ENCODE measurements at places on chromosomes 5 and 9.

DNA sequence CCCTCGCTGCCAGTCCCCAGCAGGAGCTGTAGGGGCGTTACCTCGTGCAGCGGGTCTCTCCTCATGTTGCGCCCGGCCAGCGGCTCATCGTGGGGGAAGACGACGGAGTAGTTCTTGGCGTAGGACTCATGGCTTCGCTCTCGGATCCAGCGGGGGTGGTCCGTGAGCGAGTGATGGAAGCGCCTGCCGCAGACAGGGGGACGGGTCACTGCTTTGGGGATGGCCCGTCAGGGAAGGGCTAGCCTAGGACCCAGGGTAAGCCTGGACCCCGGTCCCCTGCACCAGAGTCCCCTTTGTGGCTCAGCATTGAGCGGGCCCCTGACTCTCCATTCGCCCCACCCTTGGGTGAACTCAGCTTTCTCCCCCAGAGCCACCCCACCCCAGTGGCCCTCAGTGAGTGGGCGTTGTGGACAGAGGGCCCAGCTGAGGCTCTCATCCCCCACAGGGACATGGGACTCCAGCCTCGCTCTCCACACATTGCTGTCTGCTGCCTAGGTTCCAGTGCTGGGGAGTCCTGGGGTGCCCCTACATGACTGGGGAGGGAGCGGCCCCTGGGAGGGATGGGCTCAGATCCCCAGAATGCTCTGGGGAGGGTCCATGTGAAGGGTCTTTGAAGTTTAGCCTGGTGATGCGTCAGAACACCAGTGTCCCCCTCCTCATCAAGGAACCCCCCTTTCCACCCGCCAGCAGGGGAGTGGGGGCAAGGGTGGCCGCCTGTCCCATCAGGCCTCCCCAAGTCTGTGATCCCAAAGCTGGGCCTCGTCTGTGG lies 29.7 kb downstream of the SARDH start:
- no peak for DNase-seq

DNA sequence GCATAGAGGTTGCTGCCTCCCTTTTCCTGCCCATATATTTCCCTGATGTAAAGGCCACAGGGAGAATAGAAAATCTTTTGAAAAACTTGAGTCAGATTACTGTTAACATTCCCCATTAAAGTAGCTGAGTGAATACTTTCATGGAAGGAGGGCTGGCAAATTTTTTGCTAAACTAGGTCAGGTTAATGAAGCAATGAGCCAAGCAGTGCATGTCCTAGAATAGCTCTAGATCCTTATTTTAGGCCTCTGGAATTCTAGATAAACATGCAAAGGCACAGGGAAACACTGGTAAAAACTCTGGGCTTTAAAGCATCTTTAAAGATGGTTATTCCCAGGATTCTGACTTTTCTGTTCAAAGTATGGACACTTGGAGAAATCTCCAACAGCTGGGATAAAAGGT lies 27.9 kb downstream of the TTC1 start:
- DNase-seq = no peak

GRCh38 chr5:138736293-138736692 lies 16.9 kb upstream of the CTNNA1 start:
- DNase-seq = no peak

GRCh38 chr5:112861638-112861985 lies 525 bp downstream of the SRP19 start:
- no peak for DNase-seq

DNA sequence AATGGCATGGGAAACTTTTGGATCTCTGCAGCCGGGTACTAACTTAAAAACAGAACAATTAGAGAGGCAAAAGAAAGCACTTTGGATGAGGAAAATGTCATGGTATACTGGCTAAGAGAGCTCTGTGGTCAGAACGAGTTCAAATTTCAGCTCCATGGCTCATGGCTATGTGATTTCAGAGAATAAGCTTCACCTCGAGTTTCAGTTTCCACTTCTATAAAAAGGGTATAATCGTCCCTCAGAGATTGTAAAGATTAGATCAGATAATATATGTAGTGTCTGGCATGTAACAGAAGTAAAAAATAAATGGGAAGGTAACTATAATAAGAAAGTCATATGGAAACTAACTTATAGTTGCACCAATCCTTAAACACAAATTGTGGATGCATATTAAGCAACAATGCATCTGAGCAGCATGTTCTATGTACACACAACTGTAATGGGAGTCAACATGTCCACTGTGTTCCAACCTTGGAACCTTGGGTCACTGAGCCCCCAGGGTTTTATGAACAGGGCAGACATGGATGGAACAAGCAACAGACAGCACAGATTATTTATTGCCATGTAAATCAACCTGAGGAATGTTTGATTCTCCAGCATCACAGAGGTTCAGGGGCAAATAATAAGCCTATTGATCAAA lies 145.4 kb downstream of the MAPKAP1 start:
- DNase-seq = no peak

GRCh38 chr5:143806579-143806978 lies 5.4 kb upstream of the HMHB1 start:
- DNase-seq = no peak

DNA sequence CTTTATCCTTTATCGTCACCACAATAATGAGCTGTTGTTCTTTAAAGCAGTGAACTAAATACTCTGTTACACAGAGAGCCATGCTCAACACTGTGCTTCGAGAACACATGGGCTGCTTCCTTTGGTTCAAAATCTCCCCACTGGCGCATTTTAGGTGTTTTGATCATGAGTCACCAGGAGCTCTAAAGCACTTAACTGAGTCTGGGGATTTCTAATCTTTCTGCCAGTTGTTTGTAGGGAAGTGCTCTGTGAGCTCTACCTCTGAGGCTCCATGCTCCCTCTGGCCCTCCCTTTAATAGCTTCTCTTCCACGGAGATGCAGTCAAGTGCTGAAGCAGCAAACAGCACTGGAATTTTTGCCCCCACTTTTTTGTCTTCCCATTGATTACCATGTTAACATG lies 17.0 kb downstream of the ERAP2 start:
- peak; percentile 69 for DNase-seq

GRCh38 chr5:138905541-138905940 lies 30.4 kb upstream of the LRRTM2 start:
- peak; percentile 29 for DNase-seq

DNA sequence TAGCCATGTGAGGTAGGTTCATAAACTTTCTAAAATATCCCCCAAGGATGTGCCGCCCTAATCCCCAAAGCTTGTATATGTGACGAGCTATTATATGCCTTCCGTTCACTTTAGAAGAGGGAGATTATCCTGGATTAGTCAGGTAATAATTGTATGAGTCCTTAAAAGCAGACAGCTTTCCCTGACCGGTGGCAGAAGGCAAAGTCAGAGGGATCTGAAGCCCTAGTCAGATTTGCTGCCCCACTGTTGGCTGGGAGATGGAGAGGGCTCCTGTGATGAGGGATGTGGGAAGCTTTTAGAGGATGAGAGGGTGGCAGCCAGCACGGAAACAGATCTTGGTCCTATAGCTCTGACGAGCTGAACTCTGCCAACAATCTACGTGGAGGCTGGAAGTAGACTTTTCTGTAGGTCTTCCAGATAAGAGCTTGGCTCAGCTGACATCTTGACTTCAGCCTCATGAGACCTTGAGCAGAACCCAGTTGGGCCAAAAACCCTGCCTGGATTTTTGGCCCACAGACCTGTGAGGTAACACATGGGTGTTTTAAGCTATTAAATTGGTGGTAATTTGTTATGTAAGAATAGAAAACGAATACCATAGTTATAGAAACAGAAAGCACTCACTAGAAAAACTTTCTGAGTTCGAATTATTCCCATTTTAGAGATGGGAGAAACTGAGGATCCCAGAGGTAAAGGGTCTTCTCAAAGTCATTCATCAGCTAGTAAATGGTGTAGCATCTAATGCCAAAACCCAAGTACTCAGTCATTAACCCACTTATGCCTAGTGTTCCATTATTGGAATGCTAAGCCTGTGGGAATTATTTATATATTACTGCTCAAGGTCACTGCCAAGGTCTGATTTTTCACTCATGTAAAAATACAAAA lies 48.9 kb downstream of the SH3PXD2B start:
- DNase-seq = no peak

GRCh38 chr5:133782736-133783135 lies 170.4 kb upstream of the FSTL4 start:
- no peak for DNase-seq

- DNase-seq = no peak
Measured at GRCh38 chr5:139671096-139671841, 23.1 kb downstream of the CXXC5 start.

DNA sequence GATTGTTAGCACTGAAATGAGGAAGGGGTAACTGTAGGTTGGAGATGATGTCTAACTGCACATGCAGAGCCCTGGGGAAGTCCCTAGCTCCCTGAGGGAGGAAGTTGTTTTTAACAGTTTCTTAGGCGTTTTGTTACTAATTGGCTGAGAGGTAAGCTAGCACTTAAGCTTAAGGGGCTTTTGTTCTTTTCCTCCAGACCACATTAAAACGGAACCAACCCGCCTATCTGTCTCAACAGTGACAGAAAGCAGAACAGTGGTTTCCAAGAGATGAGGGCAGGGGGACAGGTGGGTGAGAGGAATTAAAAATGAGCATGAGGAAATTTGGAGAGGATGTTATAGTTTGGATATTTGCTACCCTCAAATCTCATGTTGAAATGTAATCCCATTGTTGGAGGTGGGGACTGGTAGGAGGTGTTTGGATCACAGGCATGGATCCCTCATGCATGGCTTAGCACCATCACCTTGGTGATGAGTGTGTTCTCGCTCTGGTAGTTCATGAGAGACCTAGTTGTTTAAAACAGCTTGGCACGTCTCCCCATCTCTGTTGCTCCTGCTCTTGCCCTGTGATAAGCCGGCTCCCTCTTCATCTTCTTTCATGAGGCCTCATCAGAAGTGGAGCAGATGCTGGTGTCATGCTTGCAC lies 38.9 kb downstream of the LYRM7 start:
- DNase-seq = no peak

- DNase-seq = no peak
Measured at GRCh38 chr5:57448751-57449150, 33.9 kb downstream of the ACTBL2 start.

DNA sequence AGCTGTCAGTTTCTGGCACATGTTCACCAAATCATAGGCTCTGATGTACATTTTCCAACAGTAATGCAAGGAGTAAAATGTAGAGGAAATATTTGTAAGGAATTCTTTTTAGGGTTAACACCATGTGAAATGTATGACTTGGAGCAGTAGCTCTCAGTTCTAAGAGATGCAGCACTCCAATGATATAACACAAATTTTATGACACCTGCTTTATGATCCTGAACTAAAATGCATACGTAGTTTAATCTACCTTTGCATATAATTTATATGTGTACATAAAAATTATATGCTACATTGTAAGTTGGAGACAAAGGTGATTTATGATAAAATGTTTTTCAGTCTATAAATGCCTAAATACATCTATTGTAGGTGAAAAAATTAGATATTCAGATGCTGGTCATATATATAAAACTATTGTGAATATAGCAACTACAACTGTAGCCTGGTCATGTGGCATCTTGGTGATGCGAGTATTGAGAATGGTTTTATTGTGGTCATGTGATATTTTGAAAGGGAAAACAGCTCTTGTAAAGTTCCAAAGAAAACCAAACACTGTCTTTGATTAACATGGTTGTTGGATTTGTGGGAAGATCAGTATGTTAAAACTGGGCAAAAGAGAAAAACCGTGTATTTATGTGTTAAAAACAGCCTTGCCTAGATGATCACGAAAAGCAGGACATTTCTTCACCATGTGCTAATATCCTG lies 171.0 kb downstream of the TRIO start:
- DNase-seq = no peak

DNA sequence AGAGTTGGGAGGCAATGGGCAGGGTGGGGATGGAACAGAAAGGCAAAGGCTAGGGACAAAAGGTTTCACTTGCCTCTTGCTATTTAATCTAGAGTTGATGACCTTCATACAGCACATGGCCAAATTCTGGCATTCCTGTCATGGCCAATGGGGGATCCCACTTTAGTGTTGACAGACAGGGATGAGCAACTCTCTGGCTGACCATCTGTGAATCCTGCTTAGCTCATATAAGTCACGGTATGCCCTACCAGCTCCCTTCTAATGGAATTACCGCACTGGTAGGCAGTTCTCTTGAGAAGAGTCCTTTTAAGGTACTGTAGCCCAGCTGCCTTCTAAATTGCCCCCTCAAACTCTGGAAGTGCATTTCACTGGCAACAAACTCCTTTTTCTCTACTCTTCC lies 76.1 kb downstream of the MAMDC2 start:
- no peak for DNase-seq

- no peak for DNase-seq
Measured at GRCh38 chr5:156913719-156914370, 49.2 kb downstream of the TIMD4 start.

DNA sequence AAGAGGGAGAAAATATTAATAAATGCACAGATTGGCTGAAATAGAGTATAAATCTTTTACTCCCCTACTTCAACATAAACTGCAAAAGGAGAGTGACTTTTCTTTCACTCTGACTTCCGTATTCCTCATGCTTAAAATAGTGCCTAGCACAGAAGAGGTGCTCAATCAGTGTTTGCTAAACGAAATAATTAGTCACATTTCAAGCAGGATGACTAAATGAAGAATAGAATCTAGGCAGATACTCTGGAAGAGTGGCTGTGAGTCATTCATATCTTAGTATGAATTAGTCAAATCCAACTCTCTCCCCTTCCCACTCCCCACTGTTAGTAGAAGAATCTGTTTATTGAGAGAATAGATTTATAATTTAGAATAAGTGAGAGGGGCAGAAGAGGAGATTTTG lies 4.8 kb downstream of the CD274 start:
- DNase-seq = no peak

DNA sequence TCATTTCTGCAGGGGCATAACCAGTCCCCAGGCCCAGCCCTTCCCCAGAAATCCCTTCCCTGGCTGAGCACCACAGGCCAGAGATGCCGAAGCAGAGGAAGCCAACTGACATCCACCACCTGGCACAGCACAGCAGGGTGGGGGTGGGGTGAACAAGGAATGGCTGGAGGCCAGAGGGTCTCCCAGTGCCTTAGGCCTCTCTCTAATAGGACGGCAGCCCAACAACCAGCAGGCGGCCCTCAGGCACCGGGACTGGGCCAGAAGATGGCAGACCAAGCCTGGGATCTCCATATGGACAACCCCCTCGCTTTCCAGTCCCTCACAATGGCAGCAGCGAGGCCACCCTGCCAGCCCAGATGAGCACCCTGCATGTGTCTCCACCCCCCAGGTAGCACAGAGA lies 13.2 kb downstream of the PDLIM4 start:
- DNase-seq = no peak

DNA sequence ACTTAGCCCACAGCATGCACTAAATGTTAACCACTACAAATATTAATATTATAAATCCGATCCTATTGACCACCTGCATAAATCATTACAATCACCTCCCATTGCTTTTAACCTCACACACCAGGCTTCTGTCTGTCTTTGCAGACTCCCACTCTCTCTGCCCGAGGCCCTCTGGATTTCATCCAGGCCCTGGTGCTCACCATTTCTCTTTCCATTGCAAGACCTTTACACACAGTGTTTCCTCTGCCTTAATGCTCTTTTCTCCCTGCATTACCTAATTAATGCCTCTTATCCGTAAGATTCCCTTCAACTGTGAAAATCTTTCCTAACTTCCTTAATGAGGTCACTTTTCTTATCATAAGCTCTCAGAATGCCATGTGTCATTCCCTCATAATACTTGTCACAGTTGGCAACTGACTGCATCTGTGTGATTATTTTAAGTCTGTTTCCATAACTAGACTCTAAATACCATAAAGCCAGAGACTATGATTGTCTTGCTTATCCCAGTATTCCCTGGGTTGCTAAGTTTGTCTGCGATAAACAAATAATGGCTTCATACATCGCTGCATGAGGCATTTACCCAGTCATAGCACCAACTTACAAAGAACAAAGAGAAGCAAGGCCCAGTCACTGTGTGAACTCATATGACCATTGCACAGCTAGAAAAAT lies 155.1 kb downstream of the CCDC192 start:
- no peak for DNase-seq

Data from fibroblast of skin of left quadriceps (primary cell).